ENCODE measurements at places on chromosomes 7 and 10.

- no peak for DNase-seq
Measured at GRCh38 chr7:130329681-130330080, 14.9 kb upstream of the CPA5 start.

GRCh38 chr10:71423901-71424300 is 27.2 kb downstream of the CDH23 start:
- no peak for DNase-seq

DNA sequence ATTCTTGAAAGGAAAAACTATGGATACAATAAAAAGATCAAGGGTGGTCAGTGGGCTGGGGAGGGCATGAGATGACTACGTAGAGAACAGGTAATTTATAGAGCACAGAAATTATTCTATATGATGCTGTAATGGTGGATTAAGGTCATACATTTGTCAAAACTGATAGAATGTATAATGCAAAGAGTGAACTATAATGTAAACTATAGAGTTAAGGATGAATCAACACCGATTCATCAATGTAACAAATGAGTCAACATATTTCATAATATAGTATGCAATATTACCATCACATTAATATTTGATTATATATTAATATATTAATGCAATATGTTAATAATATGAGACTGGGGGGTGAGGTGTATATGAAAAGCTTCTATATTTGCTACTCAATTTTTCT is 555.6 kb upstream of the POT1 start:
- no peak for DNase-seq

GRCh38 chr7:128456255-128456725 is 612 bp downstream of the HILPDA start:
- no peak for DNase-seq

- no peak for DNase-seq
Measured at GRCh38 chr7:152869677-152870051, 110.1 kb downstream of the ACTR3B start.

DNA sequence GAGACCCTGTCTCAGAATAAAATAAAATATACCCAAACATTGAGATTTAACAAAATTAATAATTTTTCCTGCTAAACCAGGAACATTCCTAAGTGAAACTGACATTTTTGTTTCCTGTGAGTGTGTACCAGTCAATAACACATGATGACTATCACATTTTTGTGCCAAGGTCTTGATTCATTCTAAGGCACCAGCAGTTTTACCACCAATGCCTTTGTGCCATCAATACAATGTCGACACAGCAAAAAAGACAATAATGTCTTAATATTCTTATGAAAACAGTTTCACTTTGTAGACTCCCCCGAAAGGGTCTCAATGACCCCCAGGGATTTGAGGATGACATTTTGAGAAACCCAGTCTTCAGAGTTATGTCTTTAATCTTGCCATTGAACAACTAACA is 7.2 kb upstream of the CADPS2 start:
- DNase-seq: no peak

DNA sequence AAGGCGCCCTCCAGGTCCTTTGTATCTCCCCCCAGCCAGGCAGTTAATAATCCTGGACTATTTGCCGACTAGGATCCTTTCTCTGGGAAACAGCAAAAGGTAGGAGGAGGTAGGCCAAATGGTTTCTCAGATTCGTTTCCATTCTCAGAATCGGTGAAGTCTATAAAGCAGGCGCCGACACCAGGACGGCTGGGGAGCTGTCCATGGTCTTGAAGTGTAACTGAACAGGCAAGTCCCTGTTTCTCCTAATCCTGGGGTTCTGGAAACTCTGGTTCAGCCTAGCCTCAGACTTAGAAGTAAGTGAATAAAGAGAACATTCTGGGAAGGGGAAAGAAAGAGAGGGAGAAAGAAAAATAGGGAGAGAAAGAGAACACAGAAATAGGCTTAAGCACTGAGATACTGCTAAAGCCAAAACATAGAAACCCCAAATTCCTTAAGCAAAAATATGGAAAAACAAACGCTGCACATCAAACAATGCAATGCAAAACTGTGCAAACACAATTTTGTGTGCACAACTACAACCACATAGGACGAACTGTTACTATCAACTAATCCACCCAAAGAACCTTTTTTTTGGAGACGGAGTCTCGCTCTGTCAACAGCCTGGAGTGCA is 11.1 kb upstream of the INA start:
- peak; percentile 90 for DNase-seq

DNA sequence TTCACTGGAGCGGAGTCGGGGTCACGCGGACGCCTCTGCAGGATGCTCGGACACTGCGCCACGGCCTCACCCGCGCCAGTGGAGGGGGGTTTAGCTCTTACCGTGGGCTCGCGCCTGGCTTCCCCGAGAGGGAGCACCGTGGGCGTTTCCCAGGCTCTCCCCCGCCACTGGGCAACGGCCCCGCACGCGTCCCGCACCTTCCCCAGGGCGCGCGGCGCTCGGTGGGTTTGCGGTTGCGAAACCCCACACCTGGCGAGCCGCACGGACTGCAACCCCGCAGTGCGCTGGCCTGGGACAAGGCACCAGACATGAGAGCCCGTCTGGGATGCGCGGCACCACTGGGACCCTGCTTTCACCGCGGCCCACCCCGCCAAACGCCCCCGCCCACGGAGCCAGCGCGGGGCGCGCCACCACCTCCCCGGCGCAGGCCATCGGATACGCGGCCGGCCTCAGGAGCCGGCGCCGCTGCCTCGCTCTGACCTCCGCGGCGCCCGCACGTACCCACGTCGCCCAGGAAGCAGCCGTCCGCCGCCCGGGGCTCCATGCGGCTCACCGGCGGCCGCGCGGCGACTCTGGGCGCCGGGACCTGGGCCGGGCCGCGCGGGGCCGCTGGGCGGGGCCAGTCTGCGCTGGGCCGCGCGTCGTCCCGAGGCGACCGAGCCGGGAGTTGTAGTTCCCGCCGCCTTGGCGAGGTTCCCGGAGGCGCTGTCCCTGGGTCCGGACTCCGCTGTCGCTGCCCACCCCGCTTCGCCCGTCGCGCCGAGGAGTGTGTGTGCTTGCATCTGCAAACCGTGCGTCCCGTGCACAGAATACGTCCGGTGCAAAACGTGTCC is at the start of gene ASB13:
Gene ASB13, minus strand, starts transcription at position 588 of the 833 bp plus-strand sequence. Its CDS starts 44 bp downstream, at position 544.
- DNase-seq: peak; percentile 83
